ENCODE measurements at places on chromosomes 1 and 21. TPM values are rescaled to one million over a fixed set of nuclear protein-coding genes. Genes with fewer than 3 reads are reported as not detected.

AKR7A2 gene
- 77.4 TPM for total RNA-seq

OR2G6 gene
- not detected for total RNA-seq

COL11A1 gene
- total RNA-seq, result 2.3 TPM

DNTTIP2 gene
- 32.5 TPM for total RNA-seq

PTPRC gene
- 0.15 TPM for total RNA-seq

AXDND1 gene
- total RNA-seq, result under 0.01 TPM

PGLYRP4 gene
- total RNA-seq, result not detected

CFAP74 gene
- not detected for total RNA-seq

KRTAP11-1 gene
- not detected for total RNA-seq

FBXO44 gene
- 9.1 TPM for total RNA-seq

SYT2 gene
- total RNA-seq, result not detected

OR2T11 gene
- total RNA-seq, result not detected

FTCD gene
- not detected for total RNA-seq

METTL13 gene
- total RNA-seq, result 22.1 TPM

PRDM16 gene
- 2.7 TPM for total RNA-seq

SLAMF6 gene
- not detected for total RNA-seq

U2AF1 gene
- total RNA-seq, result 48.4 TPM

JAM2 gene
- 0.15 TPM for total RNA-seq

WLS gene
- total RNA-seq, result 116 TPM

OR11L1 gene
- total RNA-seq, result not detected

PODN gene
- 0.65 TPM for total RNA-seq

KIF14 gene
- 8.8 TPM for total RNA-seq

S100A2 gene
- total RNA-seq, result 4.0 TPM
